GM23248 (cell line): ENCODE measurements at places on chromosomes 1 and 21. TPM values are rescaled to one million over a fixed set of nuclear protein-coding genes. Genes with fewer than 3 reads are reported as not detected.
A peak's percentile ranks its signal among the peaks of the same experiment; 100 is the strongest.

DNA sequence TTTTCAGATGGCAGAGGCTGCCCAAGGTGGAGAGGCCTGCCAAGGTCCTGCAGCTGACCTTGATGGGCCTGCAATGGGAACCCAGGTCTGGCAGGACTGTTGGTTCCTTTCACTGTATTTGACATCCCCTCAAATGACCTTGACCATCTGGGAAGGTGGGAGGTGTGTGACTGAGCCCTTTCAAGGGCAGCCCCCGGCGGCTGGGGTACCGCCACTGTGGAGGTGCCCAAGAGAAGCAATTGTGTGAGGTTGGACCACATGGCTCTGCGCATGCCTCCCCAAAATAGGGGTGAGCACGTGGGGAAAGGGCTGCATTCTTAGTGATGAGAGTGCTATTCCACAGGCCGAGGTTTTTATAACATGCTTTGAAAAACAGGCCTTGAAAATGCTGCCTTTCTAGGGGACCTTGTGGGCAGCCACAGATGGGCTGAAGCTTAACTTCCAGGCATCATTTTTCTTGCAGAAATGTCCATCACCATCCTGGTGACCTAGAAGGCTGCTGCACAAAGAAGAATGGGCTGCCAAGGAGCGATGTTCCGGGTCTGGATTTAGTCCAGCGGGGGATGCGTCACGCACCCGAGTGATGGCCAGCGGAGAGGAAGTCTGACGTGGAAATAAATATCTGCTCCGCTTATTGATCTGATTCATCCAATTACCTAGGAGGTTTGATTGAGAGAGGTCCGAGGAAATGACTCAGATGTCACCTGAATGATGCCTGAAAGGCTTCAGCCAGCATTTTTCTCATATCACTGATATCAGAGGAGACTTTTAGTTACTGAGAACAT lies 16.5 kb upstream of the UTS2 start:
- no peak for DNase-seq

DNA sequence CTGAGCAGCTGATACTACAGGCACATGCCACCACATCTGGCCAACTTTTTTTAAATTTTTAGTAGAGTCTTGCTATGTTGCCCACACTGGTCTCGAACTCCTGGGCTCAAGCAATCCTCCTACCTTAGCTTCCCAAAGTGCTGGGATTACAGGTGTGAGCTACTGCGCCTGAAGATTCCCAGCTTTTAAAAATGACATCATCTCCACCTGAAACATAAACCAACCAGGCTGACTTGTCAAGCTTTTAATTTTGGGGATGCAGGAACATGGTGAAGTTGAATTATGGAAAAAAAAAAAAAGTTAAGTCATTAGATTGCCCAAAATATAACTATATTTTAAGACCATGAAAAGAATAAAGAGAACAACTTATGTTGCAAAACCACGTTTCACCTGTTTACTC lies 186.3 kb upstream of the DMRTA2 start:
- no peak for DNase-seq

DNA sequence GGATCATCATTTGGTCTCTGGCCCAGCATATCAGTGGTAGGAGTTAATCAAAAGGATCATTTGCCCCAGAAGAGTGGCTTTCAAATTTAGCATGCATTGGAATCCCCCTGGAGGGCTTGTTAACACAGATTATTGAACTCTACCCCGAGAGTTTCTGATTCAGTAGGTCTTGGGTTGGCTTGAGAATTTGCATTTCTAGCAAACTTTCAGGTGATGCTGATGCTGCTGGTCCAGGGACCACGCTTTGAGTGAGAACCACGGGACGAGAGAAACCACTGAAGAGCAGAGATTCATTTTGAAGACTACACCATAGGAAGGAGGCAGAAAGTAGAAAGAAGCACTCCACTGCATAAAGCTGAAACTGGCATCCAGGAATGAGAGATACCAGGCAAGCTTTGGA lies 81.3 kb upstream of the DUSP10 start:
- no peak for DNase-seq

GRCh38 chr1:118396829-118397495 lies 211.9 kb upstream of the SPAG17 start:
- no peak for DNase-seq

DNA sequence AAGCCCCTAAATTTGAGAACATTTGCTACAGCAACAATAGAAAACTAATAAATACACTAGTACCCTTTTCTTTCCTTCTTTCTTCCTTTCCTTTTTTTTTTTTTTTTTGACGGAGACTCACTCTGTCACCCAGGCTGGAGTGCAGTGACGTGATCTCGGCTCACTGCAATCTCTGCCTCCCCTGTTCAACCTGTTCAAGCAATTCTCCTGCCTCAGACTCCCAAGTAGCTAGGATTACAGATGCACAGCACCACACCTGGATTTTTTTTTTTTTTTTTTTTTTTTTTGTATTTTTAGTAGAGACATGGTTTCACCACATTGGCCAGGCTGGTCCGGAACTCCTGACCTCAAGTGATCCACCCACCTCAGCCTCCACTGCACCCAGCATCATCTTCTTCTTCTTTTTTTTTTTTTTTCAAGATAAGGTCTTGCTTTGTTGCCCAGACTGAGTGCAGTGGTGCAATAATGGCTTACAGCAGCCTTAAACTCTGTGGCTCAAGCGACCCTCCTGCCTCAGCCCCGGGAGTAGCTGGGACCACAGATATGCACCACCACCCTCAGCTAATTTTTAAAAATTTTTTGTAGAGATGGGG lies 19.6 kb upstream of the CBR3 start:
- no peak for DNase-seq

DNA sequence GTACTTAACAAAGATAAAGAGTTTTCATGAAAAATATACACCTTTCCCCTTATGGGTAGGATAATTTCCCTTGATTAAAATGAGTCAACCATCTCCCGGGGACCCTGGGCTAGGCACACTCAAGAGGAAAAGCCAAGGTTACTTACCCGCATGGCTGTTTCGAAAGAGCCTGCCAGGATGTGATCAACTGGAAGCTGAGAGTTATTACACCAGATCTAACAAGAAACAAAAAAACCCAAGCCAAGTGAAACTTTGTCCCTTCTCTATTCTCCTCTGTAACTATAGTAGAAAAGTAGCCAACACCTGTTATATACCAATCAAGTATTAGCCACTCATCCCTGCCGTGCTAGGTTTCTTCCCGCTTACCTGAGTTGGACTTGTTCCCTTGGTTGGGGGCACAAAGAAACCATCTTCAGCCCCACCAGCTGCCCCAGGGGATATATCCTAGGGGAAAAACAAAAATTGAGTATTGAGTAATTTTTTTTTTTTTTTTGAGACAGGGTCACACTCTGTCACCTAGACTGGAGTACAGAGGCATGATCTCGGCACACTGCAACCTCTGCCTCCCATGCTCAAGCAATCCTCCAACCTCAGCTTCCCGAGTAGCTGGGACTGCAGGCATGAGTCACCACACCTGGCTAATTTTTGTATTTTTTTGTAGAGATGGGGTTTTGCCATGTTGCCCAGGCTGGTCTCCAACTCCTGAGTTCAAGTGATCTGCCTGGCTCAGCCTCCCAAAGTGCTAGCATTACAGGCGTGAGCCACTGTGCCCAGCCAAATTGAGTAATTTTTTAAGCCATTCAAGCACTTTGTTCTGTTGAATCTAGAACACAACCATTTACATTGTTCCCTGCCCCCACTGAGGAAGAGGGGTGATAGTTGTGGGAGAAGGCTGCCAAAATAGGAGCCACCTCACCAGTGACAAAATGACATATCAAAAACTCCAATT lies 8.4 kb upstream of the PEX19 start:
- peak; percentile 6 for DNase-seq

- no peak for DNase-seq
Observed at GRCh38 chr1:89822109-89822962, 1.5 kb downstream of the LRRC8D start.

GRCh38 chr21:31473685-31474345 lies 129.8 kb upstream of the TIAM1 start:
- peak; percentile 29 for DNase-seq

DNA sequence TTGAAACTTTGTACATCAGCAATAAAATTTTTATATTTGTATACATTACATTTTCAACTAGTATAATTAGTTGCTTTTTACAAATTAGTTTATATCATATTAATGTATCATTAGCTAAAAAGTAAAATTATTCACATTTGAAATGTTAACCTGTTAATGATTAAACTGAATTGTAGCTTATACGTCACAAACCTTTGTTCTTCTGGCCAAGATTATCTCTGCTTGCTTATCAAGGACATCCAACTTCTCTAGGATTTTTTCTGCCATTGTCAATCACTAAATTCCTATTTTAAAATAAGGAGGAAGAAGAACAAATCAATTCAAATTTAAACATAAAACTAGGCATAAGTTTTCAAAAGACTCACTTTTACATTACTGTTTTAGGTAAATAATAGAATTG lies 7.8 kb downstream of the C1orf141 start:
- DNase-seq, result no peak

DNA sequence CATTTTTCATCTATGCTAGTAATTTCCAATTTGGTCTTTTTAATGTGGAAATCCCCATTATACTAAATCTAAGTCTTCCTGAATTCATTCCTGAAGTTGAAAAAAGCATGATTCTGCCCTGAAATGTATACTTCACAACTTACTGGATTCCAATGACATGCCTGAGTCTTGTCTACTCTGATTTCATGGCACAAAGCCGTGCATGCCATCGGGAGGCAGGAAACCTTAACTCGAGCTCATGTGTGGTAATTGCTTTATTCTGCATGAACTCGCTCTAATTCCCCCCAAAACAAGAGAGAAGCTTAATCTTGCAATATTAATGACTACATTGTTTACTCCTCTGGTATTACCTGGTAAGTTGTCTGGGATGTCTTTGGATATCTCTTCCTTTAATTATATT lies 39.6 kb upstream of the PBX1 start:
- DNase-seq, result no peak

GRCh38 chr1:111842411-111842810 lies 86.7 kb downstream of the DDX20 start:
- DNase-seq, result no peak

- peak; percentile 23 for DNase-seq
Observed at GRCh38 chr1:225699336-225699735, 46.4 kb upstream of the ENAH start.

DNA sequence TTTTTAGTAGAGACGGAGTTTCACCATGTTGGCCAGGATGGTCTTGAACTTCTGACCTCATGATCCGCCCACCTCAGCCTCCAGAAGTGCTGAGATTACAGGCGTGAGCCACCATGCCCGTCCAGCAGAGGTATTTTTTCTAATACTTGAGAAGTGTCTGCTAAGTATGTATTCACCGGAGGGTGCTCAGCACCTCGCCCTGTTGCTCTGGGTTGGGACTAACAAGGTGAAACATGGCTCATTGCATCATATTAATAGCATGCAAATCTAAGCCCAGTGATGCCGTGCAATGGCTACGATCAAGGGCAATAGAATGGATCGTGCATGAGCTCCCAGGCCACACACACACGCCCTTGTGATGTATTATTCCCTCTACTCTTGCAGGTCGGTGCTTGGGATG lies 68.7 kb downstream of the PDE9A start:
- DNase-seq, result no peak

DNA sequence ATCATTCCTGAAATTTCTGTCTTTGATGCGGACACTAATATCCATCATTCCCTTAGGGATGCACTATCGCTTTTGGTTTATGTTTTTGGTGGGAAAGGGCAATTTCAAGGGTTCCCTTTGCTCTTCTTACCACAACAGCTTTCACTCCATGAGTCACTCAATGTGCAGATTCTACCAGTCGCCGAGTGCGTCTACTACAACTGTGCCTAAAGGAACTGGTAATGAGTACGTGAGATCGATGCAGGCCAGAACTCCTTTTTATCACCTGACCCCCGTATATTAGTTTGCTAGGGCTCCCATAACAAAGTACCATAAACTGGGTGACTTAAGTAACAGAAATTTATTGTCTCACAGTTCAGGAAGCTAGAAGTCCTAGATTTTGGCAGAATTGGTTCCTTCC lies 27.5 kb upstream of the TMEM54 start:
- peak; percentile 34 for DNase-seq

GRCh38 chr1:231629132-231629531 lies 2.5 kb downstream of the DISC1 start:
- DNase-seq, result peak; percentile 55

- no peak for DNase-seq
Observed at GRCh38 chr1:116334868-116335635, 38.0 kb upstream of the ATP1A1 start.

GRCh38 chr1:174531751-174532150 lies 84.0 kb downstream of the GPR52 start:
- DNase-seq, result no peak

- peak; percentile 22 for DNase-seq
Observed at GRCh38 chr1:72007312-72007711, 275.0 kb downstream of the NEGR1 start.

GRCh38 chr1:39098546-39099250 lies 72.5 kb downstream of the NDUFS5 start:
- peak; percentile 97 for DNase-seq

DNA sequence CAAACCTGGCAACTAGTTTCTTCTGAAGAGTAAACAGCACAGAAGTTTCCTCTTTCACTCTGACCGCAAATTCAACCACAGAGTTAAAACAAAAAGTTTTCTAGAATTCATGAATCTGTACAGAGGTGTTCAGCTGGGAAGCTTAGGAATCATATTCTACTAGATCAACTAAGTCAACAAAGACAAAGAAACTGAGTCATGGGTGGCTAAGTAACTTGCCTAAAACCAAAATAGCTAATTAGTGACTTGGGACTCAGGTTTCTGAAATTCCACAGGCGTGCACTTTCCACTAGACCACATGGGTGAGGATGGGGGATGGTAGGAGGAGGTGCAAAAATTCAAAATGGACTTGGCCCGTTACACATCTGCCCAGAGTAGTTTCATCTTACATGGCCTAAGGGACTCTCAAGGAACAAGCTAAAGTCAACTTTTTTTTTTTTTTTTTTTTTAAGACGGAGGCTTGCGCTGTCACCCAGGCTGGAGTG lies 25.8 kb downstream of the PTPN14 start:
- DNase-seq, result peak; percentile 33

TMEM125 gene
- not detected in 2 replicates for total RNA-seq

CA6 gene
- total RNA-seq, result not detected in 2 replicates

TYW3 gene
- 13.9 and 16.0 TPM in 2 replicates for total RNA-seq

CRNN gene
- not detected in 2 replicates for total RNA-seq

NAV1 gene
- total RNA-seq, result 79.0 and 81.8 TPM in 2 replicates

CLEC20A gene
- not detected in 2 replicates for total RNA-seq

FAM72D gene
- total RNA-seq, result 0.43 and 1.1 TPM in 2 replicates

S100A7 gene
- total RNA-seq, result not detected in 2 replicates
